ENCODE measurements at places on chromosomes 7 and 10.
A peak's percentile ranks its signal among the peaks of the same experiment; 100 is the strongest.

DNA sequence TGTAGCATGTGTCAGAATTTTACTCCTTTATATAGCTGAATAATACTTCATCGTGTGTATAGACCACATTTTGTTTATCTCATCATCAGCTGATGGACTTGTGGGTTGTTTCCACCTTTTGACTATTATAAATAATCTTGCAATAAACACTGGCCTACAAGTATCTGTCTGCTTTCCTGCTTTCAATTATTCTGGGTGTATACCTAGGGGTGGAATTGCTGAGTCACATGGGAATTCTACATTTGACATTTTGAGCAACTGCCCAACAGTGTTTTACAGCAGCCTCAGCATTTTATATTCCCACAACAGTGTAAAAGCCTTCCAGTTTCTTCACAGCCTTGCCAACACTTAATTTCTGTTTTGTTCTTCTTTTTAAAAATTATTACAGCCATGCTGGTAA lies 200.3 kb upstream of the PRSS1 start:
- DNase-seq = no peak

DNA sequence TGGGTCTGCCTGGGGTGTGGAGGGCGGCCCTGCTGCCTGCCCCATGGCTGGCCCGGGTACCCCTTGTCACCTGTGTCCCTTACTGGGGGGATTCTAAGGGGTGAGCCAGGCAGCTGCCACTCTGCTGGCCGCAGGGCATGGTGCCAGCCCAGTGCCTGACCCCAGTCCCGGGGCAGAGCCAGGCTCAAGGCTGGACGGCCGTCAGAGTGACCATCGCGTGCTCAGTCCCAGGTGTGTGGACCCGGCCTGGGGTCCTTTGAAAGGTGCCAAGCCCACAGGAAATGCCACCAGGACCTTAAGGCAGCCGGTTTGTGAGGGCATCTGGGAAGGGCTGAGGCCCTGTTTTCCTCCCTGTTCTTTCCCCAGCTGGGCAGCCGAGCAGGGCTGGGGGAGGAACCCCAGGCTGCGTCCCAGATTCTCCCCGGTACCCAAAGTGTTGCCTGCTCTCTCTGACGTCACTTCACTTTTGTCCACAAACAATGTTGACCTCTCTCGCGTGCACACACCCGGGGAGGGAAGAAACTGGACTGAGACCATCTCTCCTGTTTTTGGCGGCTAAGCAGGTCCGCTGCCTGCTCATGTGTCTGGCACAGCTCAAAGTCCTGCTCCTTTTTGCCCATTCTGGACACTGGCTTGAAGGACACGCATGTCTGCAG lies 37.6 kb downstream of the PAPOLB start:
- DNase-seq = no peak

GRCh38 chr7:82153776-82154175 lies 289.8 kb downstream of the CACNA2D1 start:
- no peak for DNase-seq

DNA sequence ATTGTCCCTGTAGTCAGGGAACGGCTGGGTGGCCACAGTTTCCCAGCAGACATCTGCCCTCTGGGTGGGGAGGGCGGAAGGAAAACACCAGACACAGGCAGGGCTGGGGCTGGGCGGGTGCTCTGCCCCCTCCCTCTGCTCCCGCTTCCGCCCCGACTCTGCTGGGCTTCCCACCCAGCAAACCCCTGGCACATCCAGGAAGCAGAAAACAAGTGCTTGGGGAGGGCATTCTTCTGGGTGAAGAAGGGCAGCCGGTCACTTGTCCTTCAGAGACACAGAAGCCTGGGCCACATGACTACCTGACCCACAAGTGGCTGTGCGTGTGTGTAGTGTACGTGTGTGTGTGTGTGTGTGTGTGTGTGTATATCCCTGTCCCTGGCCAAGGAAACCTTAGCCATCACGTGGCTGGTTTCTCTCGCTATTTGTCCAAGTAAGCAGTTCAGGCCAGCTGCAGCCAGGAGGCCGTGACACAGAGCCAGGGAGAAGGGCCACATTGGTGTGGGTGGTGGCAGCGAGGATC lies 77.9 kb downstream of the ZMIZ1 start:
- no peak for DNase-seq

- DNase-seq = peak; percentile 51
These were observed 9.4 kb upstream of the PSAP start for GRCh38 chr10:71860243-71861029.

DNA sequence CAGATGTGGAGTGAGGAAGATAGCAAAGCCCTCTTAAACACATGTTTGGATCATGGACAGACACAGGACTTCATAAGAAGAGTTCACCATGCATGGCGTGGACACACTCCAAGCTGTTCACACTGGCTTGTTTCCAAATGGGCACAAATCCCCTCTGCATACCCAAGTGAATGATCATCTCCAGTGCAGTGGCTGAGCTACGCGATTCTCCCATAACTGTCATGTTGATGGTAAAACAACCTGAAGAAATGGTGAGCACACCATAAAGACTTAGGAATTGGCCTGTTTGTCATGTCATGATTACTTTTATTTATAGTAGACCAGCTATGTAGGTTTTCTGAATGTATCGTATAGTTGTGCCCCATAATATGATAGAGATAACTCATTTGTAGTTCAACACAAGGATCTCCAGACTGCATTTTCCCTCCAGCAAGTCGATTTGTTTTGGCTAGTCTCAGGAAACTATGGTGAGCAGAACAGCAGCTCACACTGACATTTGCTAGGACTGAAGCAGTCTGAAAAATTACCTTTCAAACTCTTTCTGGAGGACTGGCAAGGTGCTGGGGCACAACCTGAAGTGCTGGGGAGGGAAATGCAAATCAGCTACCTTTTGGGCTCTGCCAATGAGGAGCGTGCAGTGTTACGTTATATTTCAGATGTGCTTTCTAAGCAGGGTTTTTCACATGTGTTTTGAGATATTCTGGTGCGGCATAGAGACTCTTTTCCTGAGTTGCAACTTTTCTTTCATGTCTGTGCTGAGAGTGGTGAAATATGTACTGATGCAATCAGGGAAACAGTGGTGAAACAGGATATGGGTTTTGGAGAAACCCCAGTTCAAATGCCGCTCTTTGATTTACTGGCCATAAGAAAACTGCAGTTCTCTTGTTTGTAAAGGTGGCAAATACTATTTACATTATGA lies 629.6 kb upstream of the DPP6 start:
- DNase-seq = no peak

GRCh38 chr7:131681961-131682360 lies 125.5 kb upstream of the PODXL start:
- DNase-seq = no peak

GRCh38 chr7:133491201-133491691 lies 238.4 kb downstream of the EXOC4 start:
- DNase-seq = no peak

- DNase-seq = no peak
These were observed 471.9 kb upstream of the PODXL start for GRCh38 chr7:132028144-132028920.

DNA sequence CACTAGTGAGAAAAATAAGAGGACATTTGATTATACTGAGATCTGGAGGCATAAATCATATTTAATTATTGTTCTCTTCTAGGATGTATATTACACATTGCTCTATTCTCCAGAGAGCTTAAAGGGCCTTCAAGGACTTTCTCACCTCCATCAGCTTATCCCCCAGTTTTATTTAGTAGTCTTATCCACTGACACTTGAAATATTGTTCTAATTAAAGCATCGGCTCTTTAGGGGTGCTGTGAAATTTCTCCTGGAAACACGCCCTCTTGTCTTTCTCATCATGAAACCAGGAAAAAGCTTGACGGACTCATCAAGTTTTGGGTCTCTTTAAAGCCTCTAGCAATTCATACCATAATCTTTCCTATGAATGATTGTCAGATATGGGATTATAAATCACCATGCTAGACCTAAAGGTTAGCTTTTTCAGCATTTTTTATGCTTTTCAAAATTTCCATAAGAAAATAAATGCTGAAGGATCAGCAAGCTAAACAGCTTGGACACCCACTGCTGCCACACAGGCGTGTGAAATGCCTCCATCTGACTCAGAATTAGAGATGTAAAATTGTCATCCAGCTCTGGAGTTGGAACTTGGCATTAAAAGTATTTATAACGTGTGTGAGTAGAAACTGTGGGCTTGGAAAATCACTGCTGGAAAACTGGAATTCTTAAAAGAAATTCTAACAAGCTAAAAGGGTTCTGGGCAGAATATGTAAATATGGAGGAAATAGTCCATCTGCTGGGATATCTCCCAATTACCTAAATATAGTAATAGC lies 216.3 kb downstream of the CHRM2 start:
- DNase-seq = no peak

DNA sequence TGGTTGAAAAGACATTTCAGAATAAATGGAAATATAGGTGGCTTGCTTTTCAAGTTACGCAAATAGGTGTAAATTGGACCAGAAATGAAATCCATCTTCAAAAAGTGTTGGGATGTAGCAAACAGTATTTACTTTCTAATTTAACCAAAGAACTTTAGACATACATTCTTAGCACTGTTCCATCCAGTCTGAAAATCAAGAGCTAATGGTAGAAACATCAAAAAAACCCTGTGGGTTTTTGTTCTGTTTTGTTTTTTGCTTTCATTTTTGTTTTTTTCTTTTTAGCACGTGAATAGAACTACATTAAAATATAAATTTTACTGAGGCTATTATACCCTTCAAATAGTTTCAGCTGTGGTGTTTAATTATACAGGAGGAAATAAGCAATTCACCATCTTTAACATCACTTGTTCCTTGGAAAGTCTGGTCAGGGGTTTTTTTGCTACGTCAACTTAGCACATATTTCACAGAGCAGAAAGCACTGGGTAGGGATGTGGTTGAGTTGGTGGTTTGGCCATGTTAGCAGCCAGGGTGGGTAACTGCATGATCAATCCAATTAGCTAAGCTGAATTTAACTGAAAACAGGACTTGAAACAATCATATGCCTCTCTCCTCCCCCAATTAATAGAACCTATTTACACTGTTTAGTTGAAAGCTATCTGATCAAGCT lies 275.4 kb upstream of the PFKP start:
- DNase-seq = no peak

DNA sequence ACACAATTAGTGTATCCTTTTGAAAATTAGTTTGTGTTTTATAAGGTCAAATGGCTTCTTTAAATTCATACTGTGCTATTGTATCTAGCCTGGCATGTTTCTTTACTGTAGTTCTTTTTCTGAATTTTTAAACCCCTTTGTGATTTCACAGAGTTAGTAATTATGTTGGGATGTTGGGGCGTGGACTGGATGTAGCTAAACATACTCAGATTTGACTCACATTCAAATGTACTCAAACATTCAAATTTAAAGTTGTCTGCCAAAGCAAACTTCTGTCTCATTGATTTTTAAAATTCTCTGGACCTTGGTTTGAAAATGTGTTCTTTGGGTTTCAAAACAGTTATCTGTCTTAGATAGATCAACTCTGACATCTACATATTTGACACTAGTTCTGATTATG lies 7.2 kb upstream of the NRP1 start:
- DNase-seq = no peak

DNA sequence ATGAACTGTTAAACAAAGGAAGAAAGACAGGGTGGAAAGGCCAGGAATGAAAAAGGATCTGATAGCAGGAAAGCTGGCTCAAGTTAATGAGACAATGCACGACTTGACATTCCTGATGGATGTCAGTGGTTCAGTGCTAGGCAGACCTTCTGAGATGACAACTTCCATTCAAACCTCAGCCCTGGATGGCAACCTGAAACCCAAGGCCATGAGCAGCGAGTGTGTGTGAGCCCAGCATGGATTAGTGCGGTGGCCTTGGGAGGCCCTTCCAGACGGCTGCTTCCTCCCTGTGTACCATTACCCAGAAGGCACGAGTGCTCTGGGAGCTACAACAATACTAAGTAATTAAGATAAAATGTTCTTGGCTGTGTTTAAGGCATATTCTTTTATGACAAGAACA lies 18.8 kb downstream of the TRIL start:
- no peak for DNase-seq

GRCh38 chr10:59865101-59865500 lies 41.3 kb downstream of the CCDC6 start:
- DNase-seq = no peak

DNA sequence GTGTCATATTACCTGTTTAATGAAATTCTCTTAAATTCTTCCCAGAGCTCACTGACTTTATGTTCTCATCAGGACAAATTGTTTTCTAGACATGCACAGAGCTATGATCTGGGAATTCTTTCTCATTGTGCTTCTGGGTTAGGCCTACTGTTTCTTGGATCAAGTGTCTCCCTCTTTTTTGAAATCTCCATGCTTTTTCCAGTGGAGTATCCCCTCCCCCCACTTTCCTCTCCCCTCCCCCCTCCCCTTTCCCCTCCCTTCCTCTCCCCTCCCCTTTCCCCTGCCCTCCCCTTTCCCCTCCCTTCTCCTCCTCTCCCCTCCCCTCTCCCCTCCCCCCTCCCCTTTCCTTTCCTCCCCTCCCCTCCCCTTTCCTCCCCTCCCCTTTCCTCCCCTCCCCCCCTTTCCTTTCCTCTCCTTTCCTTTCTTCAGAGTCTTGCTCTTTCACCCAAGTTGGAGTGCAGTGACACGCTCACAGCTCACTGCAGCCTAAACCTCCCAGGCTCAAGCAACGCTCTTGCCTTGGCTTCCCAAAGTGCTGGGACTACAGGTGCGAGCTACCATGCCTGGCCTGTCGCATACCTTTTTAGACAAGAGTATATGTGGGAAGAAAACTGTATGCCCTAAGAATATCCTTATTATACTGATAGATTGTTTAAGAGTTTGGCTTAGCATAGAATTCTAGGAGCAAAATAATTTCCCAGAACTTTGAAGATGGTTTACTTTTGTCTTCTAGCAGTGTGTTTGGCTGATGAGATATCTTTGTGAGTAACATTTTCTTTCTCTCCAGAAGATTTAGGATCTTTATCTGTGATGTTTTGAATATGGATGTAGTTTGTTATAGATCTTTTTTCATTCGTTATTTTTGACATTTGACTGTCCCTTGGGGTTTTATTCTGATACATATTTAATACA lies 2.5 kb downstream of the DYNC2I1 start:
- no peak for DNase-seq

DNA sequence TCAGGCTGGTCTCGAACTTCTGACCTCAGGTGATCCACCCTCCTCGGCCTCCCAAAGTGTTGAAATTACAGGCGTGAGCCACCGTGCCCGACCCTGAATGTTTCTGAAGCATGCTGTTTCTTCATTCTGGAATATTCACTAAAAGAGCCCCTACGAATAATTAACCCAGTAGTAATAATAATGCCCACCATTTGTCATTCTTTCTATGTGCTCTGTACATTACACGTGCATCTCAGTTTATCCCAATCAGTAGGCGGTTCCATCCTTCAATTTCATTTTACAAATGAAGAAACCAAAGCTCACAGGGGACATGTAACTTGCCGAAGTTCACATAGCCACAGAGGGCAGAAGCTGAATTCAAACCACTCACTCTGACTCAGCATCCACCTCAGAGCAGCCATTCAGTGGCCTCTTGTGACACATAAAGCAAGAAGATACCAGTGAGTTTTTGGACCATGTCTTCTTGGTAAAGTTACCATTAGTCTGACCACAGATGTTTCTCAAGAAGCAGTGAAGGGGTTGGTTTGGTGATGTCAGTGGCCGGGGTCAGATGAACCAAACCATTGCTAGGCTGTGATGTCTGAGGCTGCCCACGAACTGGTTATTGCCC lies 71.9 kb upstream of the DUSP5 start:
- DNase-seq = no peak
